ENCODE measurements at places on chromosomes 1 and 21. TPM values are rescaled to one million over a fixed set of nuclear protein-coding genes. Genes with fewer than 3 reads are reported as not detected.

The B3GALT2 gene
- total RNA-seq: 53.2 TPM

The PCBP3 gene
- total RNA-seq: 2.5 TPM

- DNase-seq: no peak
Observed at GRCh38 chr21:41926117-41926806, 27.6 kb downstream of the C2CD2 start.

The DSTYK gene
- 8.3 TPM for total RNA-seq

DNA sequence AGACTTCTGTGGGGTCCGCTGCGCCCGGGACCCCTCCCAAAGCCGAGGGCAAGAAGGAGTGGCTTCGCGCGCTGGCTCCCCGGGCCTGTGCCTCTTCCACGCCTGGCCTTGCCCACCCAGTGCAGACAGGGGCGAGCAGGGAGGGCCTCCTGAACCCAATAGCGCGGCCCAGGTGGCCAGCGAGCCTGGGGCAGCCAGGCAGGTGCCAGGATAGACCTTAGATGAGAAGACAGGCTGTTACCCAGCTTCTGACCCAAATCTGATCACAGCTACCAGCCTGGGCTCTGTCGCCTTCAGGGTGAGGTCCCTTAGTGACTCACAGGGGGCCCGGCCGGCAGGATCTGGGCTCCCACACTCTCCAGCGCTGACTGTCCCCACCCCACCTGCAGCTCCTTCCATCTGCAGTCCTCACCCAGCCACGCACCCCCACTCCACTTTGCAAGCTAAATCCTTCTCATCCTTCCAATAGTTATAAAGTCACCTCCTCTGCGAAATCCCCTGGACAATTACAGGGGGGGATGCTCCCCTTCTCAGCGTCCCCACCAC, 9.6 kb downstream of the CLEC20A start:
- DNase-seq: no peak

- no peak for DNase-seq
Observed at GRCh38 chr21:37159053-37159776, 86.2 kb downstream of the TTC3 start.

GRCh38 chr1:55246331-55246730, 31.2 kb upstream of the USP24 start:
- DNase-seq: no peak

DNA sequence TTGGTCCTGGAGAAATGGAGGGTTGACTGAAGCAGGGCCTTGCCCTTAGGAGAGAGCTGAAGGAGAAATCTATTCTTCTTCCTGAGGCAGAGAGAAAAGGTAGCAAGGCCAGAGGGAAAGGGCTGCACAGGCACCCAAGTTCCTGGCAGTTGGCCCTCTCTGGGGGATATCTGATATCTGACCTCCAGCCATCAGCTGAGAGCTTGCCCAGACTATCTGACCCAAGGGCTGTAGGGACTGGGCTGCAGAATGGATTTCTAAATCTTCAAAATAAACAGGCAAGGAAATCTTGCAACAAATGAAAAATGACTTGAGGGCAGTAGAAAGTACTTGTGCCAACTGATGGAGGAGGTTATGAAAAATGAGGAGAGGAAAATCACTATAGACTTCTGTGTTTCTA, 498 bp upstream of the CLCA2 start:
- DNase-seq: no peak

DNA sequence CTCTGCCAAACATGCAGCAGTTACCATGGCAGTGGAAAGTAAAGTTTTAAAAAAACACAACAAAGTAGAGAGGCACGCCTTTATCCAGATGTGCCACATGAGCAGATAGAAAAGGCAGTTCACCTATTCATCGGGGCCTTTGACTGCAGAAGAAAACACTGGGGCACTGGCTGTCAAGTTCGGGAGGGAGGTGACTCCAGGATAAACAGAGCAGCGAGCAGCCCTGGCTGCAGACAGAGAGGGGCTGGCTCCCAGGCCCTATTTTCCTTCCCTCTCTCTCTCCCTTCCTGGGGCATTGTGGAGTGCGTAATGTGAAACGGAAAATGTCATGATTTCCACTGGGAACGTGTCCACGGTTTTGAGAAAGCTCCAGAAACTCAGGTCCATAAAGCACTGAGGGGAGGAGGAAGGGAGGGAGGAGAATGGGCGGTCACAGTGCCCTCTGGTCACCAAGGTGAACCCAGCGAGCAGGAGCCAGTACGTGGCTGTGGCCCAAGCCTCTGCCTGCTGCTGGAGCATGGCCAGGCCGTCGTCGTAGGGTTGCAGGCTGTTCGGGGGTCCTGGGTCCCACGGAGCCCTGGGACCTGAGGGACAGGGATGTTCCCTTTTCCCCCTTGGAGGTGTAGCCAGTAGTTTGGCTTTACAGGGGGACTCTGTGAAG, 114.7 kb upstream of the IRF2BP2 start:
- peak; percentile 83 for DNase-seq

The SLC16A1 gene
- 124 TPM for total RNA-seq

The C1orf56 gene
- 7.7 TPM for total RNA-seq

The PDPN gene
- total RNA-seq: 21.1 TPM

DNA sequence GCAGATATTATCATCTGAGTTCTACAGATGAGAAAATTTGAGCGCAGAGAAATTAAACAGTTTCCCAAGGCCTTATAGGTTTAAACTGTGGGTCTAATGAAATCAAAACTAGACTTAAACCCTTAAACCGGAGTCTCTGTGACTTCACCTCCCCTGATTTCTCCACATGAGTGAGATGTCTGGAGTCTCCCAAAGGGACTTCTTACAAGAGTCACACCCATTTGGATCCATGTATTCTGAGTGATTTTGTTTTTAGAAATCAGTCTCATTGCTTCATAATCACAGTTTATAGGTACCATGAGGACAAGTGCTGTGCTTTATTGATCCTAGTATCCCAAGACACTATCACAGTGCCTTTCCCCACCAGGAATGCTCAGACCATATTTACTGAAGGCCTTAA, 206.0 kb upstream of the JUN start:
- no peak for DNase-seq

GRCh38 chr1:9746651-9747050, 77.1 kb downstream of the CLSTN1 start:
- no peak for DNase-seq

- DNase-seq: no peak
Observed at GRCh38 chr1:177238967-177239366, 68.2 kb downstream of the BRINP2 start.

DNA sequence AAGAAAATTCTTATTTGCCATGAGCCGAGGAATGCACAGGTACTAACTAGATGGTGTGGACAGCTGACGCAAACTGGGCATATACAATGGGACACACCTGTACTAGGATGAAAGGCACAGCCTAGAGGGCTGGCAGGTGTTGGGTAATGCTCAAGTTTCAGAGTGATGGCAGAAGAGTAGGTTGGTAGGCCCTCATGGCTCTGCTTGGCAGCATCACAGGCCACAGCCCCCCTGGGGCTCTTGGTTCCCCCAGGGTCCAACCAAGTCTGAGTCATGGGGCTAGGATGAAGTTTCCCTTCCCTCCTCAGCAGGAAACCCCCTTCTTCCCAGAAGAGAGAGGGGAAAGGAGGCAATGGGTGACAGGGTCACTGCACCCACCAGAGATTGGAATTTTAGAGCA, 35.2 kb downstream of the SPEN start:
- no peak for DNase-seq

DNA sequence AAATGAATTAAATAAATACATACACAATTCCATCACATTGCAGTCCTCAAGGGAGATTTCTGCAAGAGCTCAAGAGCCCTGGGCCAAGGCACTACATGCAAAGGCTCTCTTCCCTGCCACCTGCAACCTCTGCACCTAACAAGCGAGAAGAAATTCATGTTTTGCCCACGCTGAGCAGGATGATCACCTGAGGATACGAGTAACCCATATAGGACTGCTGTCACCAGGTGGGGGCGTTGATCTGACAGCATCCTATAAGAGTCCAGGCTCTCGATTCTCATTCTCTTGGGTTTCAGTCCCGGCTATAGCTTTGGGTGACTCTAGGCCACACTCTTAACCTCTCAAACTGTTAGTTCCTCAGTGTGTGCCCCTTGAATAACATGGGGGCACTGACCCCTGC, 18.7 kb upstream of the SPOCD1 start:
- no peak for DNase-seq

DNA sequence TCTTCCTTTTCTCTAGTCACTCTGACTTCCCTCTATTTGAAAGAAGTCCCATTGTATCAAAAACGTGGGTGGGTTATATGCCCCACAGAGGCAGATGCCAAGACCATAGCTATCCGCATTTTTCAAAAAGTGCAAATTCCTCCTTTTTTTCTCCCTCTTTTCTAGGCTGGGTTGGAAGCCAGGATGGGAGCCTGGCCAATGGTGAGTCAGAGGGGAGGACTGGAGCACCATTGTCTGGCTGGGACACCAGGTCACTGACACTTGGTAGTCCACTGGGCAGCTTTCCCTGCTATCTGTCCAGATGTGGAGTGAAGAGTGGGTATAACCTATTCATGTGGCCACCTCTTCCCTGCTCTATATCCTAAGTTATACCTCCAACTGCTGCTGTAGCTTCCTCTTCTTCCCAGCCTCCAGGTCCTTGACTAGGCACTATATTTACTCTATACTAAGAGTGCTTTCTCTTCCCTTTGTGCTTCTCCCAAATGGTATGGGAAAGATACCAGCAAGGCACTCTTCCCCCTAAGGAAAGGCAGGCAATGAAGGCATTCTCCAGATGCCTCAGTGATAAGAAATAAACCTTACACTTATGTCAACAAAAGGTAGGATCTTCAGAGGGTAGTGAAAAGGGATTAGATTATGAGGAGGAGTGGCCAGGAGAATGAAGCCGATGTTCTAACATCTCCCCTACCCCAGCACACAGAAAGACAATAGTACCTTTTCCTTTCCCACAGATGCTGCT, 12.9 kb downstream of the PI4KB start:
- DNase-seq: peak; percentile 86

GRCh38 chr1:35932158-35932636, 1.3 kb downstream of the AGO3 start:
- DNase-seq: no peak

The NPR1 gene
- total RNA-seq: 9.8 TPM

DNA sequence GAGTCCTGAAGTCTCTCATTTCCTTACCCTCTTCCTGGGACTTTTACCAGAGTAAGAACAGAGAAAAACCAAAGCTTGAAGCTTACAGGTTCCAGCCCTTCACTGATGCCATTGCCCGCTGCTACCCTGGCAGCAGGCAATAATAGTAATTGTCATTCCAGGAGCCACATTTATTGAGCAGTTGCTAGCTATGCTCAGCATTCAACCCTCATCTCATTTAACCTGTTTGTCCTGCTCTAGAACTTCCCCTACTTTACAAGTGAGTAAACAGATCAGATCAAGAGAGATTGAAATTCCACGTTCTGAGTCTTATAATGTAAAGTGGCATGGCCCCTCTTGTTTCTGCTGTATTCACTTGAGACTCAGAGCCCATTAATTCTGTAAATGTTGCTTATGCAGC, 80.4 kb downstream of the ATP1A1 start:
- DNase-seq: no peak

DNA sequence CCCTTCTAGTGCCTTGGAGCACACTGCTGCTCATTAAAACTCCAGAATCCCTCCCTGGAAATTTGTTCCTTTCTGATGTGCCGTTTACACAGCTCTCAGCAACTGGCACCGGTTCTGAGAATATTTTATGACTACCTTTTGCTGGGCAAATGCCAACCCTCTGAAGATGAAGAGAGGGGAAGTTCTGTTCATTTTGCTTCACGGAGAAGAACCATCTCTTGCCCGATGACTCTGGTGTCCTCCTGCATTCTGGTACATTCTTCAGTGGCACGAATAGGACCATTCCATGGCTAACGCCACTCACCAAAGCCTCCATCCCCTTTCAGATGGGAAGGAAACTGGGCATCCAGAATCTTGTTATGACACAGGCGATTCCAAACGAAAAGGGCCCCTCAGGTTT, 96.2 kb upstream of the SIM2 start:
- no peak for DNase-seq
